ENCODE measurements at places on chromosomes 3 and 15.

GRCh38 chr3:10762611-10763247 lies 53.3 kb upstream of the SLC6A11 start:
- DNase-seq = no peak

DNA sequence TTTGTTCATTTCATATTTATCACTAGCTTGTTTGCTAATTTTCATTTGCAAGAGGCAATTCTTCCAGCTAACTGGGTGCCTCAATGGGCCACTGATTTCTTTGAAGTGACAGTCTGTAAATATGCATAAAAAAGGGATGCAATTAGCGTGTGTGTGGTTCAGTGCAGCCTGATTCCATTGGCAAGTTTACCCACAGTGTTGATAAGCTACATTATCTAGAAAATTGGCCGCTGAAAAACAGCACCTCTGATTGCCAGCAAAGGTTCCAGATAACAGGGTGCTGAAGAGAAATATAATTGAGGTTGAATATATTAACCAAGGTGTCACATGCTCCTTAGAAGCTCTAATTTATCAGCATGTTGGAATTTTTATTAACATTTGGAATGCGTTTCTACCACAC lies 76.9 kb downstream of the SAMMSON start:
- peak; percentile 33 for DNase-seq

DNA sequence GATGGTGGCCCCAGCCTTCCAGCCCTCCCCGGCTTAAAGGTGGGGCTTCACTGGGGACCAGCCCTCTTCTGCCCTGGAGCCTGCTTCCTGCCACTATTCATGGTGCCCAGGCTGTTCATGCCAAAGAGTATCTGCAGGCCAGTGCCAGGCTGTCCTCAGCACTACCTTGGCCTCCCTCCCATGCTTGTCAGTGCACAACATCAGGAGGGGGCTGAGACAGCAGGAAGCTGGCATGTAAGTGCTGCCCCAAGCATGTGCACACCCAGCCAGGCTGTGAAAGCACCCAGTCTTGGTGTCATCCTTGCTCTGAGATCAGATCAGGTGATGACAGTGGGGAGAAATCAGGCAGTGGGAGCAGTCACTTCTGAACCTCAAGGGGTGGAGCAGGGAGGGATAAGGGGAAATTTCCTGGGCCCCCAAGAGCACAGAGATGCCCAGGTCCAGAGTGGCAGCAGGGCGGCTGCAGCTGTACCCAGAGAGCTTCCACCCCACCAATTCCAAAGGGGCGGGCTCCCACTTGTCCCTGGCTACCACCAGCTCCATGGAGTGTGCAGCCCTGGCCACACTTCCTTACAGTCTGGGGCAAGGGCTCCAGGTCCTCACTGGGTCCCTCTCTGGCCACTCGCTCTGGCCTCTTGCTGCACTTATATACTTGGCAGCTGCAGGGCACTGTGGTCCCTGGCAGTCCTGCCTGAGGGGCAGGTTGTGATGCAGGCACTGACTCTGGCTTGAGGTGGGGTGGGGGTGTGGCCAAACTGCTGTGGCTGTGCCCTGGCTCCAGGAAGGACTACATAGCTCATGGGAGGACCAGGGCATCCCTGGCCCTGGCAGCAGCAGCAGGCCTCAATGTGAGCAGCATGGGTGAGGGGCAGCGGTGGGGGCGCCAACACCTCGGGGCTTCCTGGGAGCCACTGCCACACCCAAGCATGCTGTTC lies 91.4 kb upstream of the TNFSF10 start:
- no peak for DNase-seq

- no peak for DNase-seq
These were observed 688.2 kb downstream of the SI start for GRCh38 chr3:164390046-164390445.

- DNase-seq = no peak
These were observed 129.8 kb downstream of the MBNL1 start for GRCh38 chr3:152398495-152398894.

GRCh38 chr15:101269479-101270223 lies 7.6 kb downstream of the SELENOS start:
- DNase-seq = no peak

Data from NCI-H2081 (cell line).